ENCODE measurements at places on chromosomes 4 and X.

GRCh38 chrX:31070057-31070468 is 1.8 kb downstream of the FTHL17 start:
- no peak for DNase-seq

- no peak for DNase-seq
These were observed 418.0 kb upstream of the PITX2 start for GRCh38 chr4:111040904-111041303.

- no peak for DNase-seq
These were observed 73.3 kb upstream of the ZDHHC15 start for GRCh38 chrX:75596178-75596577.

- no peak for DNase-seq
These were observed 82.0 kb upstream of the PITX2 start for GRCh38 chr4:110704748-110705439.

- DNase-seq = no peak
These were observed 68.7 kb downstream of the ADRA2C start for GRCh38 chr4:3834663-3835521.
